ENCODE measurements at places on chromosomes 4 and X.

DNA sequence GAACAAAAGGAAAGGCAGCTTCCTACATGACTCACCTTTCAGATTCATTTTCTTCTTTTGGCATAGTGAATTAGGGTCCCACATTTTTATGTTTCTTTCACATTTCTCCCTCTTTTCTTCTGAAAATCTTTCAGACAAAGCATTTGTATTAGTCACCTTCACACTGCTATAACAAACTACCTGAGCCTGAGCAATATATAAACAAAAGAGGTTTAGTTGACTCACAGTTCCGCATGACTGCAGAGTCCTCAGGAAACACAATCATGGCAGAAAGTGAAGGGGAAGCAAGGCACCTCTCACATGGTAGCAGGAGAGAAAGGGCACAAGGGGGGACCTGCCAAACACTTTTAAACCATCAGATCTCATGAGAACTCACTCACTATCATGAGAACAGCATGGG lies 36.9 kb downstream of the MAGEA9 start:
- DNase-seq: no peak

GRCh38 chrX:153471663-153472280 lies 1.4 kb upstream of the HAUS7 start:
- DNase-seq: no peak

DNA sequence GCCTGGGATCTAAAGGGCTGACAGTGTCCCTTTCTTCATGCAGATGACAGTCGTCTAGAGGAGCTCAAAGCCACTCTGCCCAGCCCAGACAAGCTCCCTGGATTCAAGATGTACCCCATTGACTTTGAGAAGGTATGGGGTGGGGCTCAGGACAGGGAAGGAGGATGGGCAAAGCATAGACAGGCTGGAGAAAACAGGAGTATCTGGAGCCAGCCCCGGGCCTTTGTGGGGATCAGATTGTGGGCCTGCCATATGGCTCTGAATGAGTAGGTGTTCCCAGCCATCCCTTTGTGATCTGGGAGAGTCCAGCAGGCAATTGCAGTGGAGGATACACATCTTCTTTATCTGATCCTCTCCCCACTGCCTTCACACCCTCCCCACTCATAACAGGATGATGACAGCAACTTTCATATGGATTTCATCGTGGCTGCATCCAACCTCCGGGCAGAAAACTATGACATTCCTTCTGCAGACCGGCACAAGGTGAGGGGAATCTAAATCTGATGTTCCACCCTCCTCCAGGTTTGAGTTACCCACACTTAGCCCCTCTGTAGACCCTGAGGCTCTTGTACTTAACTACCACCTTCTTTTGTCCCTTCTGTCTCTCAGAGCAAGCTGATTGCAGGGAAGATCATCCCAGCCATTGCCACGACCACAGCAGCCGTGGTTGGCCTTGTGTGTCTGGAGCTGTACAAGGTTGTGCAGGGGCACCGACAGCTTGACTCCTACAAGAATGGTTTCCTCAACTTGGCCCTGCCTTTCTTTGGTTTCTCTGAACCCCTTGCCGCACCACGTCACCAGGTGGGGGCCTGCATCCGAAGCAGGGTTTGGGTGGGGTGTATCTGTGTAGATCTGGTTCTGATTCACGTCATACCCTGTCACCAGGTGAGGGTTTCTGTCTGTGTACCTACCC lies 5.8 kb upstream of the CDK16 start:
- DNase-seq: no peak

- no peak for DNase-seq
Observed at GRCh38 chr4:146763560-146763959, 124.9 kb downstream of the POU4F2 start.

GRCh38 chr4:36320117-36320896 lies 38.9 kb downstream of the DTHD1 start:
- no peak for DNase-seq

DNA sequence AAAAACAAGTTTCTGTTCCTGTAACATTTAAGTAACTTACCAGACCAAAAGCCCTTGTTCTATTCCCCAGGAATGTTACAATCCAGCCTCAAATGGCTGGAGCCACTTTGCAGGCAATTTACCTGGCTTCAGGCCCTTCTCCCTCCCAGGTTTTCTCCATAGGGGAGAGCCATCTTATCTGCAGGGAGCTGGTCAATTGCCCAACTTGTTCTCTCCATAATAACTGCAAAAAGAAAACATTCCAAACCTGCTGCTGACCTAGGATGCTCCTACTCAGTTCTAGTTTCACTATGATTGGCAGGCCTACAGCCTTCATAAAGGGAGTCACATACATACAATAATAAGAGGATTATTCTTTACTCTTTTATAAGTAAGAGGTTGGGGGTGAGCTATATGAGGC lies 670.7 kb downstream of the PCDH7 start:
- DNase-seq: no peak

GRCh38 chr4:92629302-92629701 lies 325.5 kb downstream of the GRID2 start:
- no peak for DNase-seq

GRCh38 chr4:67877086-67877485 lies 6.7 kb downstream of the TMPRSS11D start:
- DNase-seq: no peak

DNA sequence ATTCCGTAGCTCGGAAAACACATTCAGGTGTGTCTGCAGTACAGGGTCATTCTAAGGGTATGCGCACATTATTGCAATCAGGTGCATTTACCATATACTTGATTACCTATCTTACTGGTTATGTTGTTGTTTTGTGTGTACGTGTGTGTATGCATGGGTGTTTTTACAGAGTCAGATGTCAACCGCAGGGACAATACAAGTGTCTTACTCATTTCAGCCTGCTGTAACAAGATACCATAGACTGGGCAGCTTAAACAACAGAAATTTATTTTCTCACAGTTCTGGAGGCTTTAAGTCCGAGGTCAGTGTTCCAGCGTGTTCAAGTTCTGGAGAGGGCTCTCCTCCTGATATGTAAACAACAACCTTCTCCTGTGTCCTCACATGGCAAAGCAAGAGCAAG lies 316.7 kb downstream of the DMD start:
- no peak for DNase-seq

GRCh38 chrX:133215747-133216146 lies 2.4 kb downstream of the TFDP3 start:
- no peak for DNase-seq

DNA sequence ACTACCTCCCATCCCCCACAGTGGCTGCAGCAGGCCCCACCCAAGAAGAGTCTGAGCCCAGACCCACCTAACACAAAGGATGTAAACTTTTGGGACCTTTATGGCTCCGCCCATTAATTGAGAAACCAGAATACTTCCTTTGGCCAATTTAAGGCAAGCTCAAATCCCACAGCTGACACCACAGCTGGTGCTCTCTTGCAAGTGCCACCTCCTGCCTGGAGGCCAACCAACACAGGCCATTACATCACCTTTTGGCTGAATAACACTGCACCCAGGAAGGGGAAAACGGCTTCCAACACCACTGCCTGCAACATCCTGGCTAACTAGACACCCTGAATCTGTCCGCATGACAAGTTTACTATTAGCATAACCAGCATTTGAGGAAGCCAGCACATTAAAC lies 248.8 kb downstream of the PRDM5 start:
- no peak for DNase-seq

GRCh38 chr4:175127314-175127713 lies 209.2 kb downstream of the ADAM29 start:
- no peak for DNase-seq

GRCh38 chr4:7831330-7831729 lies 108.3 kb downstream of the AFAP1 start:
- no peak for DNase-seq

DNA sequence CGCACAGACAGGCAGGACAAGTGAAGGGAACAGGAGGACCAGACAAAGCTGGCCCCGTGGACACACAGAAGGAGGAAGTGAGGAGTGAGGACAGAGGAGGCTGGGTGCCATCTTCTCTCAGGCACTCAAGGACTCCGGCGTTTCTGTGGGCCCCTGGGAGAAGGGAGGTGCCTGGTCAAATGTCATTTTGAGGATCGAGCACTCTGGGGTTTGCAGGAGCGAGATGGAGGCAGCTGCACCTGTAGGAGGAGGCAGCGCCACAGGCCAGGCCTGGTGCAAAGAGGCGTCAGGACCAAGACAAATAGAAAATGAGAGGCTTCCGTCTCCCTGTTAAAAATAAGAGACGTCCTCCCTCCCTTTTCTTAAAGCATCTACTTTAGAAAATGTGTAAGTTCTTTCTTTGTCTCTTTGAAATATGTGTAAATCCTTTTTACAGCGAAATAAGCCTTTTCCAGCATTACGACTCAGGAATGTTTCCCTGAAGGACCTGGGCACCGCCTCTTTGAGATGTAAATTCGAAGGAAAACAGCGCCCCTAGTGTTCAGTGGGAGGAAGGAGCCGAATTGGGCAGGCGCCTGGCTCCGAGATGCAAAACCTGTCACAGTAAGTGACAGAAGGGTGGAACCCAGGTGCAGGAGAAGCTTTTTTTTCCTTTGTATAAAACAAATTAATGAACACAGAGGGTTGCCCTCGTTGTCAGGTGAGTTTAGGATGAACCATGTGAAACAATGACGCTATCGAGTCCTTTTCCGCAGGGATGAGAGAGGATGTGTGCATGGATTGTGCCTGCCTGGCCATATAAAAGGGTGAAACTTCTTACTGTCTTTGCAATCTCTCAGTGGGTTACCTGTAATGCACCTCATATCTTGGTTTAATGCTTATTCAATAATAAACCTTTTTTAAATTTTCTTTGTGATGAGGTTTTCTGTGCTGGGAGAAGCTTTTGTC lies 1.4 kb upstream of the C4orf50 start:
- DNase-seq: no peak

- no peak for DNase-seq
Observed at GRCh38 chr4:37770016-37770415, 56.5 kb upstream of the PGM2 start.

- DNase-seq: no peak
Observed at GRCh38 chr4:153451911-153452657, 14.1 kb upstream of the TMEM131L start.

GRCh38 chrX:9279234-9279544 lies 185.7 kb upstream of the TBL1X start:
- DNase-seq: no peak

- DNase-seq: no peak
Observed at GRCh38 chrX:41337140-41337539, 3.2 kb downstream of the DDX3X start.

DNA sequence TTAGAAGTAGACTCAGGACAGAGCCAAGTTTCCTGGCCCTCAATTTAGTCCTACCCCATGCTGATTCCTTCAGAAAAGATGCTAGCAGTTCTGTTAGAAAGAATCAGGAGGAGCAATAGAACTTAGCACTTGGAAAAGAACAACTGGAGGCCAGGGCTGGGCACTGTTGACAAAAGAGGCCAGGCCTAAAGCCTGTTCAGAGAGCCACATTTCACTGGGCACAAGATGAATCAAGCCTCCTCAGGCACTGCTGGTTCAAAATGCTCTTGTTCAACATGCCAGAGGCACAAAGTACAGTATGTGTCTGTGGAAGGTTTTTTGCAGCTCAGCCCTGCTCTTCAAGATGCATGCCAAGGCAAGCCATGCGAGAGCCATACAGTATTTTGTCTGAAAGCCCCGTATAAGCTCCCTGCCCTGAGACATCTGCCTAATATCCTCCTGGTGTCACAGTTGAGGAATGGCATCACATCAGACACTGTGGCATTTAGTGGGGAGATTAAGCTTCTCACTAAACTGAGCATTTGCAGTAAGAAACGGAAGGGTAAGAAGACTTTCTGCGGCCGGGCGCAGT lies 53.7 kb downstream of the RASL11B start:
- no peak for DNase-seq

- DNase-seq: no peak
Observed at GRCh38 chr4:165767671-165768070, 105.4 kb upstream of the TLL1 start.

- peak; percentile 89 for DNase-seq
Observed at GRCh38 chrX:2690856-2691542, at the start of gene CD99. Gene CD99, plus strand, starts transcription at chrX:2691295. Its CDS starts 66 bp downstream, at chrX:2691361.

GRCh38 chr4:54185044-54185780 lies 43.9 kb upstream of the PDGFRA start:
- no peak for DNase-seq

DNA sequence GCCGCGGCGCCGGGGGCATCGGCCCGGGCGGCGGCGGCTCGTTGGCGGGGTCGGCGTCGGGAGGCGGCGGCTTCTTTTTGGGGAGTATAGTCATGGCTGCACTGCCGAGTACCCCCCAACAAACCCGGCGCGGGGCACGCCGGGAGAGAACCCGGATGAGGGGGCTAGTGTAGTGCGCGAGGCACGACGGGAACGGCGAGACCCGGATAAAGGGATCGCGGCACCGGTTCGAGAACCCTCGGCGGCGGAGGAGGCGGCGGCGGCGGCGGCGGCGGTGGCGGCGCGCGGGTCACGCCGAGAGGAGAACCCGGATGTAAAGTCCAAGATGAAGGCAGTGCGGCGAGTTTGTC lies at the start of gene OTUD5:
Gene OTUD5, minus strand, starts transcription at position 131 of the 350 bp plus-strand sequence. Its CDS starts 37 bp downstream, at position 94.
- DNase-seq: peak; percentile 76

DNA sequence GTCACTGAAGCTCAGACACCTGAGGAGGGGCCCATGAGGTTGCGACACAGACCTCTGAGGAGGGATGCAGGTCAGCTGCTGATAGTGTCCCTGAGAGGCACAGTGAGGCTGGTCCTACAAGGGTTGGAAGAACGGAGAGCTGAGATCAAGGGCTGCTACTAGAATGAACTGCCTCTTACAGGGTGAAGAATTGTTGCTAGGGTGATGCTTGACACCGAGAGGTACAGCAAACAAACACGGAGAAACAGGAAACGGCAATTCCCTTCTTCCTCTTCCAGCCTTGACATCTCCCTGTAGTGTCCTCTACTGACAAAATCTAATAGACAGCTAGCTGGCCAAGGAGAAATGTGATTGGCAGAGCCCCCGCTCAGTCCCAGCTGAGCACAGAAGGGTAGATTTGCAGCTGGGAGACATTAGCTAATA lies 11.8 kb upstream of the HPGDS start:
- no peak for DNase-seq

DNA sequence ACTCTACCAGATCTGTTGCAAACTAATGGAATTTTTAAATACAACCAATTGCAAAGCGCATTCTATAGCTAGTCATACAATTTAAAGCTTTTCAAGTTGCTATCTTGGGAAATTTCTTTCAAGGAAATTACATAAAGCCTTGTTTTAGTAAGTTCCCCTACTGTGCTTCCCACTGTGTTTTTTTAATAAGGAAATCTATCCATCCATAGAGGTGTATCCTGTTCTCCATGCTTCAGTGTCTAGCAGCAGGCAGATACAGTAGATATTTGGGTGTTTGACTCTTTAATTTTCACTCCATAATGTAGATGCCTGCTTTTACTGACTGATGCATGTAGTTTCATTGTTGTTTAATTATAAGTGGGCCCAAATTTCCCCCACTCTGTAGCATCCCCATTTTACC lies 171.6 kb upstream of the POU3F4 start:
- no peak for DNase-seq

DNA sequence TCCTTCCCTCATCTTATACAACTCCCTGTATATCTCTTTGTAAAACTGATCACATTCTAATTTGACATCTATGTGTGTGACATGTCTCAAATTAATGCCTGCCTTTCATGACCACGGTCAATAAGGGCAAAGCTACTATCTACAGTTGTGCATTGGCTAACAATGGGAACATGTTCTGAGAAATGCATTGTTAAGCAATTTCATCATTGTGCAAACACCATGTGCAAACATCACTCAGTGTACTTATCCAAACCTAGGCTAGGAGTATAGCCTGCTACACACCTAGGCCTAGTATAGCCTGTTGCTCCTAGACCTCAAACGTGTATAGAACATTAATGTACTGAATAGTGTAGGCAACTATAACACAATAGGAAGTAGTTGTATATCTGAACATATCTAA lies 95.0 kb downstream of the BANK1 start:
- DNase-seq: no peak

Measured in activated gamma-delta T cell treated with Interleukin-2 at 50 U/mL for 16 hours (primary cell).